Heart right ventricle (tissue), 16 donors: ENCODE measurements at places on chromosomes 6 and 20. TPM values are rescaled to one million over a fixed set of nuclear protein-coding genes. Genes with fewer than 3 reads are reported as not detected.

DNA sequence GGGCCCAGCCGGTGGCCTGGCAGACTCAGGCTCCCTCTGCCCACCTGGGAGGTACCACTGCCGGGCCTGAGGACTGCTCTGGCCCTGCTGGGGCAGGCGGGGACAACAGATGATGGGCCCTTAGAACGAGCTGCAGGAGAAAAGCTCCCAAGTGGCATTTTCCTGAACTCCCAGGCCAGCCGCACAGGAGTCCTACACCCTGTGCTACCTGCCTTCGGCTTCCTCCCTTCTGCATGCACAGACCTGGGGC lies 41.3 kb downstream of the DSTN start:
- DNase-seq, result no peak

PCSK2 gene
- 1.2 TPM for total RNA-seq

DNA sequence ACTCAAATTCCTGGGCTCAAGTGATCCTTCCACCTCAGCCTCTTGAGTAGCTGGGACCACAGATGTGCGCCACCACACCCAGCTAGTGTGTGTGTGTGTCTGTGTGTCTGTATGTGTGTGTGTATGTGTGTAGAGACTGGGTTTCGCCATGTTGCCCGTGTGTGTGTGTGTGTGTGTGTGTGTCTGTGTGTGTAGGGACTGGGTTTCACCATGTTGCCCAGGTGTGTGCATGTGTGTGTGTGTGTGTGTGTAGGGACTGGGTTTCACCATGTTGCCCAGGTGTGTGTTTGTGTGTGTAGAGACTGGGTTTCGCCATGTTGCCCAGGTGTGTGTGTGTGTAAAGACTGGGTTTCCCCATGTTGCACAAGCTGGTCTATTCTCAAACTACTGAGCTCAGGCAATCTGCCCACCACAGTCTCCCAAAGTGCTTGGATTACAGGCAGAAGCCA lies 28.3 kb downstream of the CDK5RAP1 start:
- DNase-seq, result no peak

- DNase-seq, result no peak
These were observed 22.2 kb downstream of the PREP start for GRCh38 chr6:105380634-105381033.

GRCh38 chr6:15429141-15430110 lies 183.6 kb downstream of the JARID2 start:
- no peak for DNase-seq

CAGE1 gene
- total RNA-seq, result not detected

GRCh38 chr20:26163890-26164289 lies 467.2 kb upstream of the ZNF337 start:
- no peak for DNase-seq

CYP24A1 gene
- not detected for total RNA-seq
